NCI-H526 (cell line): ENCODE measurements at places on chromosomes 2 and 18.
A peak's percentile ranks its signal among the peaks of the same experiment; 100 is the strongest.

GRCh38 chr2:234199996-234200395, 149.5 kb downstream of the SPP2 start:
- DNase-seq = no peak

DNA sequence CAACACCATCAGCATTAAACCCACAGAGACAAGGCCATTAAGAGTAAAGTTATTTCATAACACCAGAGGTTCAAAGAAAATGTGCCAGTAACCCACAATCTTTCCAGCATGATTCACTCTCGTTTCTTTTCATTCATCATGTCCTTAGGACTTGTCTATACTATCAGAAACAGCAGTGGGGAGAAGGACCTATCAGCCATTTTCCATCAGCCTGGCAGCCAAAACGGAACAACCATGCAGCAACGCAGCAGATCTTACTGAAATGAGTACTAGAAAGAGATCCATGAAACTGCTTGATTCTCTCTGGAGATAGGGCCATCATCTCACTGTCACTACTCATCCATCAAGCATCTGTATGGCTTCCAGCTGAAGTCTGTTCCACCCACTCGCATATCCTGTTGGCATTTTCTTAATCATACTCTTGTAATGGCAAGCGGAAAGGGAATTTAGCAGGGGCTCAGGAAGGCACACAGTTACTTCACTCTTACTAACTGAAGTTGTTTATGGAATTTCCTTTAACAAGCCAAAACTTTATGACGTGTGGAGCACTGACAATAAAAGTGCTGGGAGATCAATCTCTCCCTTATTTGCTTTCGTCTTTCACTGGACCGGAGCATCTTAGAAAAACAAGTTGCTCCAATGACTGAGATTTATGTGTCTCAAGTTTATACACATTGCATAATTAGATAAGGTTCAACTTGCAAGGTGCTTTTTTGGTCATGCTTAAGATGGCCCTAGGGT, 69.7 kb downstream of the EPHA4 start:
- no peak for DNase-seq

GRCh38 chr2:39875182-39875913, 96.3 kb upstream of the THUMPD2 start:
- DNase-seq = no peak

GRCh38 chr2:197304556-197305011, 6.0 kb downstream of the ANKRD44 start:
- DNase-seq = no peak

- DNase-seq = no peak
These were observed 680.0 kb downstream of the EPHA4 start for GRCh38 chr2:220892018-220892634.

GRCh38 chr2:96145036-96145847, at the start of gene DUSP2:
Gene DUSP2 (minus strand): TSS chr2:96145440. CDS start chr2:96145354, 86 bp downstream.
- DNase-seq = peak; percentile 77

DNA sequence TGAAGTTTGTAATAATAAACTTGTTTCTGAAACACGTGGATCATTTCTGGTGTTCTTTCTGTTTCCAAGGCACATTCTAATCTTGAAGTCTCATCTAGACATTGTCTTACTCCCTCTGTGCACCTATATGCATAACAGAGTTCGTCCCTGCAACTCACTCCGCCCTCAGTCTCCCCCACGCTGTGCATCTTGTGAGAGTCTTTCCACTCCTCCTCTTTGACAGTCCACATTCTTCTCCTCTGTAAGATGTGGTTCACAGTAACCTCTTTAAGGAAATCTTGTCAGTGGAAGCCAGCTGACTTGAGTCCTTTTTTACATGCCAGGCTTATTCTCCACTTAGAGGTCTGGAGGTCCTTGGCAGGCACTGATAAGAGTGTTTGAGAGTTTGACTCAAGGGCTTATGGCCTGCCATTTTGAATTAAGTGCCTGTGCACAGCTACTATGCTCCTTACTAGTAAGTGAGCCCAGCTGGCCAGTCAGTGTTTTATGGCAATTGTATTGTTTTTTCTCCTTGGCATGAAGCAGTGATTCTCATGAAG, 108.9 kb upstream of the IL1R2 start:
- DNase-seq = no peak

DNA sequence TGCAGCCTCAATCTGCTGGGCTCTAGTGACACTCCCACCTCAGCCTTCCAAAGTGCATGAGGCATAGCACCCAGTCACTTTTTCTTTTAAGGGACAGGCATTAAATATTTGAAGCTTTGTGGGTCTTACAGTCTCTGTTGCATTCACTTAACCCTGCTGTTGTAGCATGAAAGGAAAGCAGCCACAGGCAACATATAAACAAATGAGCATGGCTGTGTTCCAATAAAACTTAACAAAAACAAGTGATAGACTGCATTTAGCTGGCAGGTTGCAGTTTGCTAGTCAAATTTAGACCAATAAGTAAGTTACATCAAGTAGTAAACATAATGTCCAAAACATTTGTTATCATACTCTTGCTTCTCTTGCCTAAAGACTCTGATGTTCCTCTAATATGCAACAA, 297.3 kb upstream of the MMADHC start:
- peak; percentile 60 for DNase-seq

GRCh38 chr2:67631483-67631882, 234.3 kb downstream of the ETAA1 start:
- DNase-seq = no peak

DNA sequence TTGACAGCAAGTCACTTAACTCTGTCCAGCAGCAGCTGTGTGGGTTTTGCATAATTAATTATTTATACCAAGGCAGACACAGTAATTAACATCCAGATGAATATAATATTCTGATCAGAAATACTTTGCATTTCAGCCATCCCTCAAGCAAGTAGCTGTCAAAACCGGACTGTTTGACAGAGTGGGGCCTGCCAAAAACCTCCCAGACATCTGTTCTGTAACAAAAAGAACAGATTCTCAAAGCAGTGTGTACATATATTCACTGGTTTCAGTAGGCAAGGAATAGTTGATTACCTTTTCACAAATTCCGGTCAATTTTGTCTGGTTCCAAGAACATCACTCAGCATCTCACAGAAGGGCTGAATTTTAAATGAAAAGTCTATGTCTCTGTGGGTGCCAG, 291.6 kb downstream of the CMPK2 start:
- no peak for DNase-seq

DNA sequence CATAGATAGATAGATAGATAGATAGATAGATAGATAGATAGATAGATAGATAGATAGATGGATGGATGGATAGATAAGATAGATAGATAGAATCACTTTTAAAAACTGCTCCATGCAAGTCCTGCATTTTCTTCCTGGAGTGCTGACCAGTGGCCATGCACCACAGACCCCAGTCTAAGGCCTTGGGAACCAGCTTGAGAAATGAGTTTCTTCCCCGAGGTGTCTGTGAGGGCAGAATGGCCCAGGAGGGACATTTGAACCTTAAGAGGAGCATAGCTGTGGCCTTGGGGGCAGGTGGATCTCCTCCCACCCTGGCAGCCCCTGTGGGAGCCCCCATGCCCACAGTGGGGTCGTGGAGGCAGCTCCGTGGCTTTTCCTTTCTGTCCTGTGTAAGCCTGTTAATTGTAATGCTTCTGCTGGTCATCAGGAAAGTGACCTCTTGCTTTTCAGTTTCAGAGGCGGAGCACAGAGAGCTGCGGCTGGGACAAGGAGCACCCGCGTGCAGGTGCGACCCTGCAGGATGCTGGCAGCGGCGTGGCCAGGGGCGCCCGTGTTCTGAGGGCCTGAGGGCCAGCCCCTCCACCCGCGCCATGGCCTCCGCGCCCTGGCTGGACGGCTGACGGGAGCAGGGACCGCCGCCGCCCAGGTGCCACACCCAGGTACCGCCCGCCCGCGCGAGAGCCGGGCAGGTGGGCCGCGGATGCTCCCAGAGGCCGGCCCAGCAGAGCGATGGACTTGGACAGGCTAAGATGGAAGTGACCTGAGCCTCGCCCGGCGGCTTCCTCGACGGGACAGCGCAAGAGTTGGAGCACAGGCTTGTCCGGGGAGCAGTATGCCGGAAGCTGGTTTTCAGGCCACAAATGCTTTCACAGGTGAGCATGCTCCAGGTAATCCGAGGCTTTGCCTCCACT, 168.6 kb downstream of the LDLRAD4 start:
- no peak for DNase-seq

- DNase-seq = no peak
These were observed 79.8 kb downstream of the VAPA start for GRCh38 chr18:9993521-9994025.

DNA sequence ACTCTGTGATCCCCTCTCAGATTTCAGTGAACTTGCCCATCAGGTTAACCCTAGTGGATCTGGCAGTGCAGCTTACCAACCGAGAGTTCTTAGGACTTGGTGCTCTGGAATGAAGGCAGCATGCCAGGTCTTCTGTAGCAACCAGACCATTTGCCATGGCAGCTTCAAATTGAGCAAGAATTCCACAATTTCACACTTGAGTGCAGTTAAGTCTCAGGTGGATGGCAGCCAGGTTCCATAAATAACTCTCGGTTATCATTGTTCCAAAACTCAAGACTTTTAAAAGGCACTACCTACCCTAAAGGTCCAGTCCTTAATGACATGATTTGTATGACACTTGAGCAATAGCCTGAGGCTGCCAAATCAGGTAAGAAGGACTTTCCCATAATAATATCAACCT, 48.1 kb downstream of the GALNT3 start:
- no peak for DNase-seq

DNA sequence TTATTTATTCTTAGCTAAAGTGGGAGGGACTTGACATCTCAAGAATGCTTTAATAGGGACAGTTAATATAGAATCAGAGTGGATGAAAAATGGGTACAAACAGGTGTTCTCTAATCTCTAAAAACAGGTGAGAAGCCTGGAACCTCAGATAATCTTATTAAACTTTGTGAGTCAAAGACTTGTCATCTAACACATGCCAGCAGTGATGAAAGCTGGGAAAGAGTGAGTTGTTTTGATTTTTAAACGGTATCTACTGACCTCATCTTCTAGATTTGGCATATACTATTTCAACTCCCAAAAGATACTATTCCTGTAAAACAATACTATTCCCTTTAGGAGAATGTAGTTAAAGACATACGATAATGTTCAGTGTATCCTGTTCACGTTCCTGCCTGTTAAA, 103.4 kb downstream of the CCDC141 start:
- DNase-seq = no peak

GRCh38 chr2:158999458-158999857, 31.0 kb downstream of the TANC1 start:
- DNase-seq = no peak

GRCh38 chr2:25159949-25160348, 8.4 kb downstream of the POMC start:
- DNase-seq = no peak

DNA sequence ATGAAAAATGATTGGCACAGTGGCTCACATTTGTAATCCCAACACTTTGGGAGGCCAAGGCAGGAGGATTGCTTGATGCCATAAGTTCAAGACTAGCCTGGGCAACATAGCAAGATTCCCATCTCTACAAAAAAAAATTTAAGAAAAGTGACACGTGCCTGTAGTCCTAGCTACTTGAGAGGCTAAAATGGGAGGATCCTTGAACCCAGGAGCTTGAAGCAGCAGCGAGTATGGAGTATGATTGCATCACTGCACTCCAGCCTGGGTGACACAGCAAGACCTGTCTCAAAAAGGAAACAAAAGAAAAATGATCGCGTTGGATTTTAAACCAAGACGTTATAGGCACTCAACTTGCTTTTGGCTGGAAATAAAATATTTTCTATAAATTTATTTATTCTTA, 37.8 kb upstream of the CREB1 start:
- no peak for DNase-seq

GRCh38 chr18:61236356-61237057, 96.7 kb upstream of the CDH20 start:
- DNase-seq = no peak

DNA sequence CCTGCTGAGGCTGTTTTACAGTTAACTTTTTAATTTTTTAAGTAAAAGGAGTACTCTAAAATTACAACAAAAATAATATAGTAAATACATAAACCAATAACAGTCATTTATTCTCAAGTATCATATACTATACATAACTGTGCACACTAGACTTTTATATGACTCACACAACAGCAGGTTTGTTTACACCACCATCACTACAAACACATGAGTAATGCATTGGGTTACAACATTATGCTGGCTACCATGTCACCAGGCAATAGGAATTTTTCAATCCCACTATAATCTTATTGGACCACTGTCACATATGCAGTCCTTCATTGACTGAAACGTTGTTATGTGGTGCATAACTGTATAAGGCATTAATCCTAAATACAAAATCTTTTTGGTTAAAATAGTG, 42.5 kb downstream of the RASGRP3 start:
- no peak for DNase-seq

DNA sequence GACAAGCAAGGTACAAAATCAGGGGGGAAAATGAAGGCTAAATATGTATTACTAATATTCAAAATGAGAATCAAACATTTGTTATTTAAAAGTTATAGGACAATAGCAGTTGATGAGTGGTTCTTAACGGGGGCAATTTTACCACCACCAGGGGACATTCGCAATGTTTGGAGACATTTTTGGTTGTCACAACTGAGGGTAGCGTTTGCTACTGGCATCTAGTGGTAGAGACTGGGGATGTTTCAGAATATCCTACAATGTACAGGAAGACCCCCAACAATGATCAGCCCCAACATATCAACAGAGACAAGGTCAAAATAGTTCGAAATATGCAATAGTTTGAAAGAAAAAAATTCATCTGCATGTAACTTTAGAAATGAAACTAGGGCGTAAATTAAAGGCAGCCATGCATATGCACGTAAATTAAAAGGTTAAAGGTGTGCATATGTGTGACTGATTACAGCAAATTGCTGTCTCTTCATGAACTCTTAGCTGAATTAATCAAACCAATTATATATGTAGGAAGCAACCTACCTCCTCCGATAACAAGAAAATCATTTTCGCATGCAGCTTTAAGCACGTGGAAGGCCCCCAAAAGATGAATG, 61.2 kb upstream of the CUL3 start:
- DNase-seq = peak; percentile 96

DNA sequence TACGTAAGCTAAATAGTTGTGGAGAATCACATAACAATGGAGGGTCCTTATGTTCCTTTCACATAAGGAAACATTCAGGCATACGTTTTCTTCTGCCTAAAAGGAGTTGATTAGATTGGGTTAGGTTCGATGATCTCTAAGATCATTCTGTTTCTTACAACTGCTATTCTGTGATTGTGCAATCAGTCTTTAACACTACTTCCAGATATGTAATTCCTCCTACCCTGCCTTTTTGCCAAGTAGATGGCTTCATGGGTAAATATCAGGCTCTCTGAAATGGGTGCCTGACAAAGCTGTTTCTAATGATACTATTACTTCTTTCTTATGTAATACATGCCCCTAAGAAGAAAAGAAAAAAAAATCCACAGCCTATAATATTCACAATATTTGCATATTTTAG, 321.5 kb downstream of the XIRP2 start:
- DNase-seq = no peak

GRCh38 chr2:160429248-160430000, 64.2 kb downstream of the RBMS1 start:
- DNase-seq = peak; percentile 67
